ENCODE measurements at places on chromosomes 7 and 10. TPM values are rescaled to one million over a fixed set of nuclear protein-coding genes. Genes with fewer than 3 reads are reported as not detected.

The PRTFDC1 gene
- 9.9 TPM for total RNA-seq

The CHAT gene
- not detected for total RNA-seq

The CISD1 gene
- 17.0 TPM for total RNA-seq

The GRID1 gene
- total RNA-seq: 2.3 TPM

The CYP3A5 gene
- total RNA-seq: not detected

The PDE6C gene
- total RNA-seq: not detected

The PPA1 gene
- total RNA-seq: 179 TPM

Data from kidney epithelial cell (primary cell).